ENCODE measurements at places on chromosomes 13 and 19.

GRCh38 chr13:20185366-20186056, 7.2 kb downstream of the GJB2 start:
- no peak for DNase-seq

DNA sequence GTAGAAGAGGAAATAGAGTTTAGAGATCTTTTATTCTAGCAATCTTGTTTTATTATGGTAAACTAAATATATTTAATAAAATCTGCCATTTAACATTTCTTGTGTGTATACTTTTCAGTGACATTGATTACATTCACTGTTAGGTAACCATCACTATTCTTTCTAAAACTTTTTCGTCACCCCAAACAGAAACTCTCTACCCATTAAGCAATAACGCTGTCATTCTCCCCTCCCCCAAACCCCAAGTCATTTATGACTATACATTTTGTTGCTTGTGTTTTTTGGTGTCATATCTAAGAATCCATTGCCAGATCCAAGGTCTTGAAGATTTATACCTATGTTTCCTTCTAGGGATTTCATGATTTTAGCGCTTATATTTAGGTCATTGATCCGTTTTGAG, 10.6 kb downstream of the URI1 start:
- DNase-seq, result no peak

DNA sequence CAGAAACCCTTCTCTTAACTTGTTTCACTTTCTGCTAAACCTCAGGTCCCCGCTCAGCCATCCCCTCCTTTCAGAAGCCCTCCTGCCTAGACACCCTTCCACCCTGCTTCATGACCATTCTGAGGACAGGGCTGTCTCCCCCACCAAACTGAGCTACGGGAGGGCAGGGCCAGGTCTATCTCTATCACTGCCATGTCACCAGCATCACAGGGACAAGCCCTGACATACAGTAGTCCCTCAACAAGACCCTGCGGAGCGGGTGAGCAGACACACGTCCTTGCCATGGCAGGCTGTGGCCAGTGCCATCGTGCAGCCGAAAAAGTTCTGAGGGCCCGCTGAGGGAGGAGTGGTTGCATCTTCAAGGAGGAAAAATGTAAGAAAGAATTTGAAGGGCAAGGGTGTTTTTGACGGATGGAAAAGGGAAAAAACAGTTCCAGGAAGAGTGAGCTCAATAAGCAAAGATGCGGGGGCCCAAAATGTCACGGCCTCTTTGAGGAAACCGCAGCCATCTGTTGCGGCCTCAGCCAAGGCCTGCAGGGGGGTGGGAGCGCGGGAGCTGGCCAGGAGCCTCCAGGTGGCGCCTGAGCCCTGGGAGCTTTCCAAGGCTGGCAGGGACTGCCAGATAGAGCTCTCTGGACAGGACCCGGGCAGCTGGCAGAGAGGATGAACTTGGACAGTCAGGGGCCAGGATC, 8.1 kb downstream of the PTGIR start:
- DNase-seq, result no peak

GRCh38 chr13:20729633-20730585, 26.4 kb downstream of the IL17D start:
- no peak for DNase-seq

DNA sequence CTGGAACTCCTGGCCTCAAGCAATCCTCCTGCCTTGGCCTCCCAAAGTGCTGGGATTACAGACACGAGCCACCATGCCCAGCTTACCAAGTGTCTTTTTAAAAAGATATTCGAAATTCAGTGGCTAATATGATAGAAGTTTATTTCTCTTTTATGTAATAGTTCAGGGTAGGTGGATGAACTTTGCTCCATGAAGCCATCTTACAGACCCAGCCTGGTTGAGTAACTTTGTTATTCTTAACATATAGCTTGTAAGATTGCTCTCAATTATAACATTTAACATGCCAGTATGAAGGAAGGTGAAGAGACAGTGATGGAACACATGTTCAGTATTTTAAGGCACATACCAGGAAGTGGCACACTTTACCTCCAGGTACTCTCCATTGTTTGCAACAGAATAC, 42.4 kb downstream of the ZIC2 start:
- DNase-seq, result no peak

DNA sequence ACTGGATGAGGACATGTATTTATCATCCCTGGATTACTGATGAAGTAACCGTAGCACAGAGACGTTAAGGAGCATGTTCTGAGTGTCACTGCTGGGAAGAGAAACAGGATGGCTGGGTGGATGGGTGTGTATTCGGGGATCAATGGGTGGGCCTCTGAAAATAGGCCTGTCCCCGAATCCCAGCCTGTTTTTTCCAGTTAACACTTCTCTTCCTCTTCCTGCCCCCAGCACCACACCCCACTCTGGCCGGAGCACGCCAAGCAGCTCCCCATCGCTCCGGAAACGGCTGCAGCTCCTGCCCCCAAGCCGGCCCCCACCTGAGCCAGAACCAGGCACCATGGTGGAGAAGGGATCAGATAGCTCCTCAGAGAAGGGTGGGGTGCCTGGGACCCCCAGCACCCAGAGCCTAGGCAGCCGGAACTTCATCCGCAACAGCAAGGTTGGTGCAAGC, 8.8 kb downstream of the GRAMD1A start:
- DNase-seq, result no peak

GRCh38 chr19:31956771-31957392, 388.5 kb upstream of the ZNF507 start:
- no peak for DNase-seq

- no peak for DNase-seq
Measured at GRCh38 chr19:383922-384798, 24.8 kb downstream of the C2CD4C start.

DNA sequence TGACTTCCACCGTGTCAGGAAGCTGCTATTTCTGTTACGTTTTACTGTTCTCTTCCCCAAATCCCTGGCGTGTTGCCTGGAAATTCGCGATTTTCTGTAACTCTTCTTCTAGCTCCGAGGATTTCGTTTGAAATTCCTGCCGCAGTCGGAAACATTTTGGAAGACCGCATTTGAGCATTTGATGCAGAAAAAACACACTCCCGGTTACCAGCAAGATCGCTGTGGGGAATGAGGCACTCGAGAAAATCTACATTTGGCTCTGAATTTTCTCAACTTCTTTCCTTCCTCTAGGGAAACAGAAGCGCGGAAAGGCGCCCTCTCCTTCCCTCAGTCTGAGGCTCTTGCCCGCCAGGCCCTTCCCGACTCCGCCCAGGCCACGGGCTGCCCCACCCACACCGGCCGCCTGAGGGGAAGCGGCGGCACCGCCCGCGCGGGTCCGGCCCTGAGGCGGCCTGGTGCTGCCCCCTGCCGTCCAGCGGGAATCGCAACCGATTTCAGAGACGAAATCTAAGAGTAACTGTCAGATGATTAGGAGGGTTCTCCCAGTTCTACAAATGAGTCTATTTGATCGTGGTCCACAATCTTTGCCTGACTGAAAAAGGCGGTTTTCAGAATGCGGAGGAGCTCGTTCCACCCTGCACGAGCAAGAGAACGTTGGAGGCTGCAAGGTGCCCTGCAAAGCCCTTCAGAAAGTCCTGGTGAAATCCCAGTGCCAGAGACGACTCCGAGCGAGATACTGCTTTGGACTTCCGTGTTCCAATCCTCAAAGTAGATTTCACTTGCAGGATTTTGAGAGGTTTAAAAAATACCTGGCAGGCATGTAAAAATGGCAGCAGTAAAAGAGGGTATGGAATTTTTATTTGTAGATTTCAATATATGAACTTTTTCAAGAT, 18.4 kb upstream of the TUBGCP3 start:
- DNase-seq, result peak; percentile 75

DNA sequence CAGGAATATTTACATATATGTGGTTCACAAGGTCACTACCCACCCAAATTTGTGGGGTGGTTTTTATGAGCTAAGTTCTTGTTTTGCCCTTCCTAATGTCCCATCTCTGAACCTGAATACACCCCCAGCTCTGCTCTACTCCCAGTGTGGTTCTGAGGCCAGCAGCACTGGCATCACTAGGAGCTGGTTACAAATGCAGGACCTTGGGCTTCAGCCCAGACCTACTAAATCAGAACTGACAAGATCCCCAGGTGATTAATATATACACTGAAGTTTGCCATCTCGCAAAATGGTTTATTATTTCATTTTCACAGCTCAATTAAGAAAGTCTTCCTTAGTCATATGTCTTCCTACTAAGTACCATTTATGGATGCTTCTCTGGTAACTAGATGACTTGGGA, 67.9 kb downstream of the FOXO1 start:
- no peak for DNase-seq

- no peak for DNase-seq
Measured at GRCh38 chr13:20840568-20840967, 62.0 kb downstream of the XPO4 start.

GRCh38 chr13:50168786-50169185, 153.5 kb downstream of the KCNRG start:
- DNase-seq, result no peak

DNA sequence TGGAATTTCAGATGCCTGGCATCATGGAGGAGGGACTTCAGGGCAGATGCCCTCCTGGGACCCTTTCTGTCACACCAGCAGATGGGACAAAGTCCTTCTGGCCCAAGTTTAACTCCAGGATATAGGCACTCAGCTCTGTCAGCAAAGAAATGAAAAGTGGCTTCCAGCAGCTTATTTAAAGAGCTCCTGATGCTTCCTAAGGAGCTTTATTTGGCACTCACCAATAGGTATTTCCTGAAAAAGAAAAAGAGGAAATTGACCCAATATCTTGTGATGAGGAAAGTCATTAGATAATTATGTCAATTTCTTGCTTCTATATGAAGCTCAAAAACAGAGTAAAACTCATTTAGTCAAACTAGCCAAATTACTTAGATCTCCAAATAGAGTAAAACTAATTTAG, 224.6 kb downstream of the RAP2A start:
- no peak for DNase-seq

- no peak for DNase-seq
Measured at GRCh38 chr19:54148158-54148557, 10.6 kb downstream of the CNOT3 start.

DNA sequence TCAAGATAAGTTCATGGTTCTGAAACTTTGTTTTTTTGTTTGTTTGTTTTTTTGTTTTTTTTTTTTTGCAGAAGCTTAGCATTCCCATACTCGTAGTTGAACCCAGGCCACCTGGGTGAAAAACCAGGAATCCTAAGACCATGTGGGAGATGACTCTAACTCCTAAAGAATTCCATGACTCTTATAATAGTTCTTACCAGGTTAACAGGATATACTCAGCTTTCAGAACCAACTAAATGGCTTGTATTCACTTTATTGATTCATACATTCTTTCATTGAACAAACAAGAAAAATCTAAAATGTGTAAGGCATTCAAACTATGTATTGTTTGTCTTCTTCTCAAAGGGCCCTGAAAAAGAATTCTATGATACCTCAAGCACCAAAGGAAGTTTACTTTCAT, 40.5 kb upstream of the KLF5 start:
- no peak for DNase-seq

- no peak for DNase-seq
Measured at GRCh38 chr19:3509566-3509989, 3.5 kb downstream of the FZR1 start.

DNA sequence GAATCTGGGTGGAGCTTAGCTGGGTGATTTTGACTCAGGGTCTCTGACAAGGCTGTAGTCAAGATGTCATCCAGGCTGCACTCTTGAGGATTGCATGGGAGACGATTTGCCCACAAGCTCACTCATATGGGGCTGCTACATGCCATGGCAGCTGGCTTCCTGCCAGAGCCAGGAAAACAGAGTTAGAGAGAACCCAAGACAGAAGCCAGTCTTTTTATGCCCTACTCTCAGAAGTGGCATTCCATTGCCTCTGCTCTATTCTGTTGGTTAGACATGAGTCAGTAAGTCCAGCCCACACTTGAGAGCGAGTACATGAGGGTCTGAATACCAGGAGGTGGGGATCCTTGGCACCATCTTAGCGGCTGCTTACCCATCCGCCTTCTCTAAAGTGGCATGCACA, 9.5 kb downstream of the POLR1D start:
- DNase-seq, result no peak

GRCh38 chr13:44431150-44431549, 57.5 kb downstream of the SERP2 start:
- no peak for DNase-seq

DNA sequence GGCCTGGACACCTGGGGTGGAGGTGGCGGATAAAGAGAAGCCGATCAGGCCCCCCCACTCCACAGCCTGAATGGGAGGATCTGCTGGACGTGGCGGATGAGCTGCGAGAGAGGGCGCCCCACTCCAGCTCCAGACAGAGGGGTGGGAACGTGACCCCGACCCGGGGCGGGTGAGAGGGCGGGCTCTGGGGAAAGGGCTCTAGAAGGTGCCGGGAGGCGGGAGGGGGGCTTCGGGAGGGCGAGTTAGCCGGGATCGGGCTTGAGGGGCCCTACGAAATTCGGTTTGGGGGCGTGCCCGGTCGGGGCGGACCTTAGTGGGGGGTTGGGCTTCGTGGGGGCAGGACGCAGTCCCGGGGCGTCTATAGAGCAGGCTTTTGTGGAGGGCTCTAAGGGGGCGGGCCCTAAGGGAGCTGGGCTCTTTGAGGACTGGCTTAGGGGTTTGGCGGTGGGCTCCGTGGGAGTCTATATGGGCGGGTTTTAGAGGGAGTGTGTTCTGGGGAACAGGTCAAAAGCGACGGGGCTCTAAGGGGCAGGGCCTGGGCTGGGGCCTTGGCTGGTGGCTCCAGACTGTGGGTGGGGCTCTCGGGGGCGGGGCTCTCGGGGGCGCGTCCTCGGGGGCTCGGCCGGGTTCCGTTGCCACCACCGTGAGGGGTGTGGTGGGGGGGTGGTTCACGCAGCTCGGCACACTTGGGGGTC, 4.1 kb upstream of the NANOS3 start:
- DNase-seq, result no peak

DNA sequence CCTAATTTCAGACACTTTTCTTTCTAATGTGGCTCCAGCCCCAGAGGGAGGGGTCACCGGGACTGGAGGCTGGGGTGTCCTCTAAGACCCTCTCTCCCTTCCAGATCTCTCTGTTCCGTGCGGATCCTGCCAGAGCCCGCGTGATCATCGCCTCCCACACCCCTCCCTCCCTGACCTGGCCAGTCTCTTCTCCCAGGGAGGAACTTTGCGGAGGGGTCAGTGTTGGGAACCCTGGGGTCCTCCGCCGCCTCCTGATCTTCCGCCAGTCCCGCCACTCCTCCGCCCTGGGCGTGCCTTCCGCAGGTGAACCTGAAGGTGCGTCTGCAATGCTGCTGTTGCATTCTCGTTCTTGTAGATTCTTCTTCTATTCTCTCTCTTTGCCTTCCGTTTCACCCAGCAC, 9.1 kb downstream of the SOX21 start:
- DNase-seq, result no peak

DNA sequence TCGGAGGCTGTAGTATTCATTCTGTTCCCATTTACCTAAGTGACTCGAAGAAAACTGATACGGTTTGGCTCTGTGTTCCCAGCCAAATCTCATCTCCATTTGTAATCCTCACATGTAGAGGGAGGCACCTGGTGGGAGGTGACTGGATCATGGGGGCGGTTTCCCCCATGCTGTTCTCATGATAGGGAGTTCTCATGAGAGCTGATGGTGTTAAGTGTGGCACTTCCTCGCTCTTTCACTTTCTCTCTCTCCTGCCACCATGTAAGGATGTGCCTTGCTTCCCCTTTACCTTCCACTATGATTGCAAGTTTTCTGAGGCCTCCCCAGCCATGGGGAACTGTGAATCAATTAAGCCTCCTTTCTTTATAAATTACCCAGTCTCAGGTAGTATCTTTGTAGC, 23.5 kb downstream of the SLAIN1 start:
- no peak for DNase-seq
